Esophagus squamous epithelium (tissue), 5 donors: ENCODE measurements at places on chromosomes 5 and 9. TPM values are rescaled to one million over a fixed set of nuclear protein-coding genes. Genes with fewer than 3 reads are reported as not detected.

DNA sequence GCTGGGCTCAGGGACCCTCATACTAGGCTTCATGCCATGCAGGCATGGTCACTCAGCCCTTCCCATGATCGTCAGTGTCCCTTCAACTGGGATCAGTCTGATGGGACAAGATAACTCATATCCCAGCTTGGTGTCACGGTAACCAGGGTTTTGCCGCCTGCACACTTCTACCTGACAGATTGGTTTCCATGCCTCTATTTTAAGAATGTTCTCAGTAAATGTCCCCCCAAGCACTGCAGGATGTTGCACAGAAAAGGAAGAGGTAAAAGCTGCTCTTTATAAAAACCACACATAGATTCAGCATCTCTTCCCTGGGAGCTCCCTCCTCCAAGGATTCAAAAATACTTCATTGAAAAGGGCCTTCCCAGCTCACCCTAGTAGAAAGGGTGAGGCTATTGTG is 56.1 kb downstream of the SLIT3 start:
- H3K27me3 ChIP-seq: no peaks in the 10 kb centered on the region
- no peak overlapping the region for H3K27ac ChIP-seq
- DNase-seq: no peak

ECSCR gene
- 1.7 TPM for total RNA-seq

DNA sequence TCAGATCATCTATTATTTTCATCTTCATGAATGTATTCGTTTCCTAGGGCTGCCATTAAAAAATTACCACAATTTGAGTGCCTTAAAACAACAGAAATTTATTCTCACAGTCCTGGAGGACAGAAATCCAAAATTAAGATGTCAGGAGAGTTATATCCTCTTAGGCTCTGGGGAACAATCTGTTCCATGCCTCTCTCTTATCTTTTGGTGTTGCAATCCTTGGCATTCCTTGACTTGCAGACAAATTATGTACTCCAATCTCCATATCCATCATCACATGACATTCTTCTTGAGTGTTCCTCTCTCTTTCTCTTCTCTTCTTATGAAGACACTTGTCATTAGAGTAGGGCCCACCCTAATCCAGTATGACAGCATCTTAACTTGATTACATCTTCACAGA is 339.4 kb downstream of the EFNA5 start:
- H3K27ac ChIP-seq: no peak overlapping the region
- H3K4me3 ChIP-seq: no peak overlapping the region
- H3K27me3 ChIP-seq: no peaks in the 10 kb centered on the region
- H3K4me1 ChIP-seq: no peaks in the 10 kb centered on the region

WDR38 gene
- total RNA-seq: not detected

SLC6A18 gene
- total RNA-seq: not detected

DNA sequence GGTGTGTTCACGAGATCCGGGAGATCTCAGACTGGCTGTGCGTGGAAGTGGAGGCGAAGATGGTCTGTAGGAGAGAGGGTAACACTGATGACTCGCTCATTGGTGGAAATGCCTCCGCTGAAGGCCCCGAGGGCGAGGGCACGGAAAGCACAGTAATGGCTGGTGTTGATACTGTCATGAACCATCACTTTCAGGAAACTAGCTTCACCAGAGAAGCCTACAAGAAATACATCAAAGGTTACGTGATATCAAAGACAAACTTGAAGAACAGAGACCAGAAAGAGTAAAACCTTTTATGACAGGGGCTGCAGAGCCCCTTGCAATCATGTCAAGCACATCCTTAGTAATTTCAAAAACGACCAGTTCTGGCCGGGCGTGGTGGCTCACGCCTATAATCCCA is 265.7 kb downstream of the GOLPH3 start:
- no peak for DNase-seq
- H3K27me3 ChIP-seq: no peaks in the 10 kb centered on the region
- H3K27ac ChIP-seq: no peak overlapping the region
- H3K36me3 ChIP-seq: no peaks in the 10 kb centered on the region
- H3K4me3 ChIP-seq: no peak overlapping the region

SHC3 gene
- total RNA-seq: 9.3 TPM

DNA sequence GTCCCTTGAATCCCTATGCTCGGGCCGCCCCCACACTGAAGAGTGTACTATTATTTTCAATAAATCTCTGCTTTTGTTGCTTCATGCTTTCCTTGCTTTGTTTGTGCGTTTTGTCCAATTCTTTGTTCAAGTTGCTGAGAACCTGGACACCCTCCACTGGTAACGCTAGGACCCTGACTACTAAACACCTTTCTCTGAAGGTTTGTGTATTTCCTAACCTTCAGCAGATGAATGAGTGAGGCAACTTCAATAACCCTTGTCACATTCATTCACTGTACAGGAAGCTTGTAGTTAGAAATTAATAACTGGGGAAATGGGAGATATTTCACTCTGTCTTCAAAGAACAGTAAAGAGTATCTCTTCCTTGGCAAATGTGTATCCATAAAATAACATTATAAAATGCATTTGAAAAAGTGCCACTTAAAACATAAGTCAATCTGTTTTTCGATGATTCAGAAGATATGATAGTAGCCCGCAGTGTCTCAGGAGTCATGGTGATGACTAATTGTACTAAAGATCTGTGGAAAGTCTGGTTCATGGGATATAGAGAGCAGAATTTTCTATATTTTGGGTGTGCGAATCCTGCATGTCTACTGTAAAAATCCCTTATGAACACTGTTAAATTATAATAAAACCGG is 43.2 kb upstream of the ANKH start:
- no peak overlapping the region for H3K4me3 ChIP-seq
- H3K36me3 ChIP-seq: no peaks in the 10 kb centered on the region
- no peak overlapping the region for H3K27ac ChIP-seq
- DNase-seq: no peak
- no peaks in the 10 kb centered on the region for H3K4me1 ChIP-seq

OR1Q1 gene
- not detected for total RNA-seq

DNA sequence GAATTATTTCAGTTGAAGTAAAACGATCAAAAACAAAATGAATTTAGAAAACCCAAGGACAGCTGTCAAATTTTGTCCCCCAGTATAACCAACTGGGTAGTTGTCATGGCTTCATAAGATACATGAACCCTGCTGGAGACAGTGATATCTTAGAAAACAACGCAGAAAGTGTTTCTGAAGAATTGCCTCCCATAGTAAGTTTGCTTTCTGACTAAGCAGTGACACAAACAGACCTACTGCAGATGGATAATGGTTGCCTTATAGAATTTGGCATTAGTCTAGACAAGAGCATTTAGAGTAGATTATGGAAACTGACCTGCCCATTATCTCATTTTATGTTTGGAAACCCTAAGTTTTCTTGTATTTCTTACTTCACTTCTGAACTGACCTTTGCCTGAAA is 187.7 kb upstream of the KCNN2 start:
- H3K27ac ChIP-seq: no peak overlapping the region
- H3K4me1 ChIP-seq: no peaks in the 10 kb centered on the region
- no peak for DNase-seq
- no peaks in the 10 kb centered on the region for H3K36me3 ChIP-seq
- no peaks in the 10 kb centered on the region for H3K27me3 ChIP-seq

DNA sequence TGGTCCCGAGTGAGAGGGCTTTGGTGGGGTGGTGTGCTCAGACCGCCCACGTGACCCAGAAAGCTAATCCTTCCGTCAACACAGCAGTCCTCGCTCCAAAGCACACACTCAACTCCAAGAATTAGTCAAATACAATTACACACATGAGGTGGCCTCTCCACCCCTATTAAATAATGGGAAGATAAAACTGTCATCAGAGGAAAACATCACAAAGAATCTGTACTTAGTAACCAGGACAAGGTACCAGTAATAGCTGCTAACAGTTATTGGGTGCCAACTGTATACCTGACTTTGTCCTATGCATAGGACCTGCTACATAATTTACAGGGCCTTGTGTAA is 222.8 kb downstream of the HSPA4 start:
- H3K4me1 ChIP-seq: no peaks in the 10 kb centered on the region
- no peaks in the 10 kb centered on the region for H3K36me3 ChIP-seq
- H3K4me3 ChIP-seq: no peak overlapping the region
- no peak for DNase-seq

LRRTM2 gene
- total RNA-seq: 3.1 TPM
